ENCODE measurements at places on chromosomes 7 and 10. TPM values are rescaled to one million over a fixed set of nuclear protein-coding genes. Genes with fewer than 3 reads are reported as not detected.

The MBLAC1 gene
- 1.3 TPM for total RNA-seq

DNA sequence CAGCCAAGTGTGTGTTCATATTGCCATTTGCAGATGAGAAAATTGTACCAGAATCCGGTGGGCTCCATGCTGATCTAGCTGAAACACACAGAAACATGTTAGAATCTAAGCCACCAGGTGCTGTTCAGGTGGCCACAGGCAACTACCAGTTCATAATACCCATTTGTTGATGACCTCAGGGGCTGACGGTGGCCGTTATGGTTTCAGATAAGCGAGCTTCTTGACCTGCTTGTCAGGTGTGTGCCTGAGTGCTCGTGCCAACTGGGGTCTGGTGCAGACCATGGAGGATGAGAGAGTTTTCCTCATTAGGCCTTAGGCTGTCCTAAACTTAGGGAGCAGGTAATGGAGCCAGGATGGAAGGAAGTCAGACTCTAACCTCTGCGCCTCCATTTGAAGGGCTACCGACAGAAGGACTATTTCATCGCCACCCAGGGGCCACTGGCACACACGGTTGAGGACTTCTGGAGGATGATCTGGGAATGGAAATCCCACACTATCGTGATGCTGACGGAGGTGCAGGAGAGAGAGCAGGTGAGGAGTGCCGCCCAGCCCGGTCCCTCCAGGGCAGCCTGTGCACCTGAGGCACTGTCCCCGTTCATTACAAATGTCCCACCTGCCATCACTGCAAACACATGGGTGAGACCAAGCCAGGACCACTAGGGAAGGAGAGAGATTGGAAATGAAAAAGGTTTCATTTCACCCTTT lies 53.1 kb downstream of the MKI67 start:
- peaks cover 95% of the 10 kb centered on the region for H3K36me3 ChIP-seq
- no peak for DNase-seq
- no peak overlapping the region for H3K4me3 ChIP-seq
- no peaks in the 10 kb centered on the region for H3K4me1 ChIP-seq
- no peaks in the 10 kb centered on the region for H3K27me3 ChIP-seq

The PDSS1 gene
- 7.3 TPM for total RNA-seq

- H3K36me3 ChIP-seq = no peaks in the 10 kb centered on the region
- H3K27me3 ChIP-seq = peaks cover 6% of the 10 kb centered on the region
- H3K4me1 ChIP-seq = peaks cover 47% of the 10 kb centered on the region
Observed at GRCh38 chr10:134247-135131, 766 bp upstream of the ZMYND11 start.

- no peak for DNase-seq
- H3K27ac ChIP-seq = no peak overlapping the region
- no peak overlapping the region for H3K4me3 ChIP-seq
- no peaks in the 10 kb centered on the region for H3K27me3 ChIP-seq
- no peaks in the 10 kb centered on the region for H3K4me1 ChIP-seq
- H3K36me3 ChIP-seq = no peaks in the 10 kb centered on the region
Observed at GRCh38 chr10:6013413-6014192, 36.3 kb upstream of the IL15RA start.

DNA sequence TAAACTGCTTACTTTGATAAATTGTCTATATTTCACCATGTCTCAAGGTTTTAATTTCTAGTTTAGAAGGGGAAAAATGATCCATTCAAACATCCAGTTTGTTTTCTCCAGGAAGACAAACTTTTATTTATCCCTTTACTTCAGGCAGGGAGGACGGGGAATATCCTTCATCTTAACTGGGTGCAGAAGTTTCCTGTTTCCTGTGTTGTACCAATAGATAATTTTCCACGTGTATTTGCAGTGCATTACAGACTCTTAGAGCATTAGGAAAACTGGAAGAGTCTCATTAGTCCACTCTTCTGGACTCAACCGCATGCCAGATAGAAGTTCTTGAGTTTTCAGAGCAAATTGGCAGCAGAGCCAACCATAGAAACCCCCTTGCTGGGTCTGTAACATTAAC lies 39.4 kb upstream of the PIP4K2A start:
- no peaks in the 10 kb centered on the region for H3K36me3 ChIP-seq
- no peak overlapping the region for H3K27ac ChIP-seq
- H3K27me3 ChIP-seq = no peaks in the 10 kb centered on the region
- no peaks in the 10 kb centered on the region for H3K4me1 ChIP-seq
- DNase-seq = no peak

GRCh38 chr7:23893176-23893941 lies 183.3 kb downstream of the STK31 start:
- H3K36me3 ChIP-seq = no peaks in the 10 kb centered on the region
- no peak overlapping the region for H3K4me3 ChIP-seq
- no peaks in the 10 kb centered on the region for H3K4me1 ChIP-seq
- peaks cover 13% of the 10 kb centered on the region for H3K27me3 ChIP-seq
- H3K27ac ChIP-seq = no peak overlapping the region

The COBL gene
- 80.4 TPM for total RNA-seq

GRCh38 chr7:140475747-140476333 lies 3.5 kb downstream of the MKRN1 start:
- H3K4me1 ChIP-seq = peaks cover 16% of the 10 kb centered on the region
- H3K27me3 ChIP-seq = no peaks in the 10 kb centered on the region
- peaks cover 9% of the 10 kb centered on the region for H3K36me3 ChIP-seq
- H3K27ac ChIP-seq = no peak overlapping the region

GRCh38 chr10:121921238-121921931 lies 6.4 kb downstream of the ATE1 start:
- H3K27me3 ChIP-seq = no peaks in the 10 kb centered on the region
- H3K36me3 ChIP-seq = no peaks in the 10 kb centered on the region
- peak overlapping the region; percentile 15 for H3K27ac ChIP-seq
- H3K4me3 ChIP-seq = no peak overlapping the region
- H3K4me1 ChIP-seq = peaks cover 7% of the 10 kb centered on the region
- no peak for DNase-seq

- H3K4me1 ChIP-seq = no peaks in the 10 kb centered on the region
- no peak overlapping the region for H3K27ac ChIP-seq
- no peaks in the 10 kb centered on the region for H3K27me3 ChIP-seq
Observed at GRCh38 chr7:57412618-57413017, 37.4 kb upstream of the ZNF716 start.

GRCh38 chr7:111740942-111741341 lies 178.7 kb upstream of the IMMP2L start:
- no peaks in the 10 kb centered on the region for H3K27me3 ChIP-seq

DNA sequence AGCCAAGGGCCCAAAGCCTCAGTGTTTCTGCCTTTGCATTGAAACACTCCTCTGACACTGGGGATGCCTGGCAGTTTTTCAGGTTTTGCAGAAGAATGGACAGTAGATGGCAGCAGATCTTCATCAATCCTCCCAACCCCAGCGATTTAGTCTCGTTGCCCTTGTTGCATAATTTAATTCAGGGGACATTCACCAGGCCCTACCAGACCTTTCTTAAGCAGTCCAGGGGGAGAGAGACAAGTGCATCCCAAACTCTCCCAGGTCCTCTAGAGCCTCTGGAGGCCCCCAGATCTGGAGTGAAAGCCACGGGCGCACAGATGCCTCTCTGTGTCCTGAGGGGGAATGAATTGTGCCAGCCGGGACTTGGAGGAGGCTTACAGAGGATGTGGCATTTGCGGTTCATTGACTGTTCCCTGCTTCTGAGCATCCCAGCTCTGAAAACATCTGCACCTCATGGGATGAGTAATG lies 29.6 kb downstream of the MINDY4 start:
- DNase-seq = peak; percentile 74
- H3K36me3 ChIP-seq = no peaks in the 10 kb centered on the region
- peak overlapping the region; percentile 57 for H3K27ac ChIP-seq
- no peak overlapping the region for H3K4me3 ChIP-seq
- H3K4me1 ChIP-seq = peaks cover 34% of the 10 kb centered on the region
- no peaks in the 10 kb centered on the region for H3K27me3 ChIP-seq

DNA sequence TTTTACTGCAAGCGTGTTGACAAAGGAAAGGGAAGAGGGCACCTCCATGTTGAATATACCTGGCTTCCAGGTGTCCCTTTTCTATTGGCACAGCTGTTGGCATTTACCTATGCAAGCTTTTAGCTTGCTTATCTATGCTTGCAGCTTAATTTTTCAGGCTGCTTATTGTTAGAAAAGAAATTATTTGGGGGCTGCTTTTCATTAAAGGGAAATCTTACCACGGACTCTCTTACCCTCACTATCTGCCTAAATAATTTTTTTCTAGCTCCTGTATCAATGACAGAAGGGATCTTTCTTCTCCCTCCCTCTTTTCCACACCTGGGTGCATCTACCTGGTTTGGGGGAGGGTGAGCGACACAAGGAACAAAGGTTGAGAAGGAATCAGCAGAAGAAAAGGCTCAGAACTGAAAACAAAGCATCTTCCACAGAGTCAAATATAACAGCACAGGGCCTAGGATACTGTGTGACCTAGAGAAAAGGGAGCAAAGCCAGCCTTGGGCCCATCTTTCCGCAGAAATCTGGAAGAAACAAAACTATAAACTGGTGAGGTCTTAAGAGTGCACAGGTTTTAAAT lies 15.2 kb upstream of the GJC3 start:
- H3K4me3 ChIP-seq = no peak overlapping the region
- H3K27me3 ChIP-seq = no peaks in the 10 kb centered on the region
- no peaks in the 10 kb centered on the region for H3K36me3 ChIP-seq
- DNase-seq = no peak
- H3K4me1 ChIP-seq = no peaks in the 10 kb centered on the region

GRCh38 chr10:28730031-28730778 lies 52.9 kb downstream of the BAMBI start:
- no peaks in the 10 kb centered on the region for H3K36me3 ChIP-seq
- H3K4me1 ChIP-seq = no peaks in the 10 kb centered on the region
- H3K27me3 ChIP-seq = no peaks in the 10 kb centered on the region
- H3K4me3 ChIP-seq = no peak overlapping the region

GRCh38 chr7:36847946-36848345 lies 123.7 kb upstream of the AOAH start:
- DNase-seq = no peak
- no peaks in the 10 kb centered on the region for H3K36me3 ChIP-seq
- H3K4me1 ChIP-seq = no peaks in the 10 kb centered on the region
- H3K27ac ChIP-seq = no peak overlapping the region
- H3K4me3 ChIP-seq = no peak overlapping the region

GRCh38 chr10:114034923-114035645 lies 8.6 kb upstream of the ADRB1 start:
- H3K36me3 ChIP-seq = no peaks in the 10 kb centered on the region
- no peak for DNase-seq
- no peak overlapping the region for H3K4me3 ChIP-seq
- no peaks in the 10 kb centered on the region for H3K27me3 ChIP-seq
- no peaks in the 10 kb centered on the region for H3K4me1 ChIP-seq

DNA sequence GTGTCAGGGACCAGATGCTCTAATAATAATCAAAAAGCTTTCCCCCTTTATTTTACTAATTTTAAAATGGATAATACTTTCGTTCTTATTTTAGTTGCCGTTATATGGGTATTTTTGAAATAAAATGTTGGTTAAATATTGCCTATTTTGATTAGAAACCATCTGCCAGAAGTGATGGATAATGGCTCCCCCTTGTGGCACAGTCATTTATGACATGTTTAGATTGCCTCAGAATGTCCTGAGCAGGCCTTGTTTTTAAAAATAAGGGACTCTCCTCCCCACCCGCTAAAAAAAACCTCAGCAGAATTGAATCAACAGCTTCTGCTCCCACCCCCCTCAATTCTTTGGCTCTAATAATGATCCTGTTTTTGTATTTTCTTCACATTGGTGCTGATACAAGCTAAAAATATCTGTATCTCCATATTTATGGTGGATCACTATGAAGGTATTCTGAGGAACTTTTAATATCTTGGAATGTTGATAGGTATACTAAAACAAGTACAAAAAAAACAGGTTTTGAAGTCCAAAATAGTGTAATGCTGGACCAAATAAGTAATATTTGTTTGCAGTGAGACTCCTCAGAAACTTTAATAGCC lies 38.8 kb downstream of the TMEM60 start:
- H3K36me3 ChIP-seq = no peaks in the 10 kb centered on the region
- H3K4me3 ChIP-seq = no peak overlapping the region
- peaks cover 8% of the 10 kb centered on the region for H3K4me1 ChIP-seq
- H3K27ac ChIP-seq = no peak overlapping the region
- peak; percentile 52 for DNase-seq

- no peaks in the 10 kb centered on the region for H3K36me3 ChIP-seq
- no peak overlapping the region for H3K27ac ChIP-seq
- no peak overlapping the region for H3K4me3 ChIP-seq
Observed at GRCh38 chr10:53387562-53387961, 615.0 kb upstream of the MBL2 start.

The OR2A5 gene
- total RNA-seq = not detected

- no peaks in the 10 kb centered on the region for H3K36me3 ChIP-seq
- no peak for DNase-seq
- no peak overlapping the region for H3K4me3 ChIP-seq
Observed at GRCh38 chr7:41763626-41764025, 60.7 kb upstream of the INHBA start.

The AKR1C1 gene
- total RNA-seq = 22.7 TPM

The IKZF1 gene
- total RNA-seq = 2.2 TPM

DNA sequence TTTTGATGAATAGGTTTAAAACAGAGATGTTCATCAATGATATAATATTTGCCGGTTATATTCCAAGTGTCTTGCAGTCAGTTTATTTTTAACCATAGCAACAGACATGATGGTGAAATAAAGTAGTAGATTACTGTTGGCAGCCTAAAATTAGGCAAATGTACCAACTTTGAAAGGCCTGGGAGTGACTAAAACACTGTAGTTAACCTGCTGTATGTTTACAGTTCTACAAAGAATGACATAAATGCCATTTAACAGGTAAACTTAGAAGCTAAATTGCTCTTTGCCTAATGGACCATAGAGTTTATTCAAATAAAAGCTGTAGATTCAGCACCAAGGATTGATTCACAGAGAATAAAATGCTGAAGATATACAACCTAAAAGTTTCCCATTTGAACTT lies 64.1 kb downstream of the PHTF2 start:
- no peaks in the 10 kb centered on the region for H3K4me1 ChIP-seq
- no peak overlapping the region for H3K4me3 ChIP-seq
- H3K27me3 ChIP-seq = no peaks in the 10 kb centered on the region
- DNase-seq = no peak
- no peaks in the 10 kb centered on the region for H3K36me3 ChIP-seq

Data from heart left ventricle (tissue), 16 donors.